ENCODE measurements at places on chromosomes 1 and 21.

GRCh38 chr1:42240966-42241755, 76.6 kb upstream of the GUCA2A start:
- H3K27me3 ChIP-seq = no peaks in the 10 kb centered on the region
- no peak for DNase-seq
- no peaks in the 10 kb centered on the region for H3K4me1 ChIP-seq
- no peak overlapping the region for H3K27ac ChIP-seq

GRCh38 chr1:220983877-220984635, 104.8 kb downstream of the HLX start:
- no peak overlapping the region for H3K4me3 ChIP-seq
- peaks cover 2% of the 10 kb centered on the region for H3K4me1 ChIP-seq
- H3K27ac ChIP-seq = no peak overlapping the region
- no peaks in the 10 kb centered on the region for H3K36me3 ChIP-seq
- DNase-seq = peak; percentile 84

DNA sequence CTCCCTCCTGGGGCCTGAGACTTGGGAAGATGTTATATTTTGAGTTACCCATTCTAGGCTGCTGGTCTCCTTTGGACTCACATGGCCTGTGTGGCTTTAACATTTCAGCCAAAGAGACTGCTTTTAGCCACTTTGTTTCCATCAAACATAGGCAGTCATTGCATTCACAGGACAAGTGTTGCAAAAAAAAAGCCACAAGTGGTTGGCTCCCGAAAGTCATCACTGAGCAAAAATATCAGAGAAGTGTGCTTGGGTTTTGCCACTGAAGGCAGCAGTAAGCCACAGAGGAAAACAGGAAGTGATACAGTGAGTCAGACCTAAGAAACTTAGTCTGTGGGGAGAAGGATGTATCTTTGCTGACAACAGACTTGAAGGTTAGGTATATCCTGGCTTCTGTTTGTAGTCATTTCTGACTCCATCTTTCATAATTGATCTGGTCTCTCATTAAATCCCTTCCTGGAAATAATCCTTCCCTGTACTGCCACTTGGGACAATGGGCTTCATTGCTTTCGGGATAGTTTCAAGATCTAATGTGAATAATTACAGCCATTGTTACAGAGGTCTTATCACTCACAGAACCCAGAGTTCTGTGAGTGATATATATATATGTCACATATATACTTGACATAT, 80.9 kb downstream of the COLGALT2 start:
- no peak overlapping the region for H3K27ac ChIP-seq
- no peak for DNase-seq
- no peaks in the 10 kb centered on the region for H3K36me3 ChIP-seq

DNA sequence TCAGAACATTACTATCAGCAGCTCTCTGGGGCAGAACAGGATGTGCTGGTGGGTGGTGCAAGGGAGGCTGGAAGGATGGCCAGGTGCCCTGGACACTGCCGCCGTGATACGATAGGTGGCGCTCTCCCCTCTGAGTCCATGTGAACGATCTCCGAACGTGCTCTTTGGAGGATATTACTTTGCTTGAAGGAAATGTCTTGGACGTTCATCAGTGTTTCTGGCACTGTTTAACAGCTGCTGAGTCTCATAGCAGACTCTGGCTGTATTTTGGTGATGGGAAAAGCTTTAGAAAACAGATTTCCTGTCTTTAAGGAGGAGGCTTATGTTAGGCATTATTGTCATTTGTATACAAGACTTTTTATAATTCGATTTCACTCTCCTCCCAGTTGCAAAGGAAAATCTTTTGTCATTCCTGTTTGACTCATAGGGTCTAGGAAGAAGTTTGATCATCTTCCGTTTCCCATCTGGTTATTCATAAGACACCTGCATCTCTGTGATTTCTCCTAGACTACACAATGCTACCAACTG, 386.2 kb upstream of the ADGRL2 start:
- H3K4me1 ChIP-seq = no peaks in the 10 kb centered on the region
- no peaks in the 10 kb centered on the region for H3K36me3 ChIP-seq
- no peak overlapping the region for H3K4me3 ChIP-seq
- H3K27me3 ChIP-seq = no peaks in the 10 kb centered on the region
- DNase-seq = peak; percentile 95

DNA sequence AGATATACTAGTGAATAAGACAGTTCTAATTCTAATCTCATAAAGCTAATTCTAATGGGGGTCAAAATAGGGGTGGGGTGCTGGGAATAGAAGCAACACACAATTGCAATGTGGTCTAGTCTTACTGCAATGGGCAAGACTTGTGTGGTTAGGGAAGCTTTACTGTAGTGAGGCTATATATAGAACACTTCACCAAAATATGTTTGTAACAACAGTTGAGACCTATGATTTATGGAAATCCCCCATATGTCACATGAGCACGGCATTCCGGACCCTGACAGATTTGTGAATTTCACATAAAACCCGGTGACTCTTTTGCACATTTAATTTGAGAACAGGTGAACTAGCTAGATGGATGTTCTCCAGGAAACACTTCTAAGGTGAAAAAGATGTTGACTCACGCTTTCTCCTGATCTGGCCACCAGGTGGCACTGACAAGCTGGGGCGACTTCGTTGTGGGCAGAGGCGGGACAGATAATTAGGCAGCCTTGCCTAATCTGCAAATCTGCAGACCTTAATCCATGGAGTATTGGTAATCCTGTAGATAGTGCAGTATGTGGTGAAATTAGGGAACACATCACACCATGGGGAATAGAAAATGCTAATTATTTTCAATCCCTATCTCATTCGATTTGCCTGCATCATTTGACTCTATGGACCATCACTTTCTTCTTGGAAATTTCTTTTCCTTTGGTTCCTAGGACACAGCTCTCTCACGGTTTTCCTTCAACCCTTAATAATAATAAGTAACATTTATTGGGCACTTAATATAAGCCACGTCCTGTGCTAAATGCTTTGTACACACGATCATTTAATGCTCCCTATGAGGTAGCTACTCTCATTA, 37.7 kb downstream of the KIAA0040 start:
- no peaks in the 10 kb centered on the region for H3K4me1 ChIP-seq
- no peak overlapping the region for H3K4me3 ChIP-seq
- peak; percentile 94 for DNase-seq
- H3K27me3 ChIP-seq = peaks cover 66% of the 10 kb centered on the region
- no peak overlapping the region for H3K27ac ChIP-seq

DNA sequence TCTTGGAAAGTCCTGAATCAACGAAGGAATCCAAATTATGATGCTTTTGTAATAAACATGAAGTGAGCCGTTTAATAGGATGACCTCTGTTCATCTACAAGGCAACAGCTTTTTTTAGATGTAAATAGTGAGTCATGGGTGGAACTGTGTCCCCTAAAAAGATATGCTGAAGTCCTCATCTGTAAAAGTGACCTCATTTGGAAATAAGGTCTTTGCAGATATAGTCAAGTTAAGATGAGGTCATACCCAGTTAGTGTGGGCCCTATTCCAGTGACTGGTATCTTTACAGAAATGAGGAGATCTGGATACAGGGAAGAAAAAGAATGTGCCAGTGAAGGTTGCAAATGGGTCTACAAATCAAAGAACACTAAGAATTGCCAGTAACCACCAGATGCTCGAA, 1287.3 kb upstream of the ADGRL4 start:
- H3K27ac ChIP-seq = no peak overlapping the region
- H3K4me1 ChIP-seq = no peaks in the 10 kb centered on the region
- no peak overlapping the region for H3K4me3 ChIP-seq
- no peak for DNase-seq

- no peaks in the 10 kb centered on the region for H3K36me3 ChIP-seq
- no peaks in the 10 kb centered on the region for H3K27me3 ChIP-seq
- no peak overlapping the region for H3K4me3 ChIP-seq
- peak overlapping the region; percentile 57 for H3K27ac ChIP-seq
- no peaks in the 10 kb centered on the region for H3K4me1 ChIP-seq
Measured at GRCh38 chr1:17668624-17669175, 86.4 kb upstream of the ACTL8 start.

DNA sequence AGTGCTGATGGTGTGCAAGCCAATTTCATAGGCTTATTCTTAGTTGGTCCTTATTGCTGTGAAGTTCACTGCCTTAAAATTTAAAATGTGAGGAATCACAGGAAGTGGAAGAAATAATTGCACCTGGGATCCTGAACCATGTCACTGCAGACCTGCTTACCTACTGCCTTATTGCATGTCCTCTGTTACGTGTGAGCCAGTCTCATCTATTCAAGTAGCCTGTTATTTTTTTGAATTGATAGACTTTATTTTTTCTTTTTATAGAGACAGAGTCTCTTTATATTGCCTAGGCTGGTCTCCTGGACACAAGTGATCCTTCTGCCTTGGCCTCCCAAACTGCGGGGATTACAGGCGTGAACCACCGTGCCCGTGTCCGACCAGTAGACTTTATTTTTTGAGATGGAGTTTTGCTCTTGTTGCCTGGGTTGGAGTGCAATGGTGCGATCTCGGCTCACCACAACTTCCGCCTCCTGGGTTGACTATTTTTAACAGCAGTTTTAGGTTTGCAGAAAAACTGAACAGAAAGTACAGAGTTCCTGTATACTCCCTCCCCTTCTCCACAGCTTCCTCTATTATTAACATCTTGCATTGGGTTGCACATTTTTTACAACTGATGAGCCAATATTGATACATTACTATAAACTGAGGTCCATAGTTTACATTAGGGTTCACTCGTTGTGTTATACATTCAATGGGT, 14.0 kb upstream of the DISC1 start:
- no peak for DNase-seq
- H3K4me3 ChIP-seq = no peak overlapping the region
- no peak overlapping the region for H3K27ac ChIP-seq
- no peaks in the 10 kb centered on the region for H3K36me3 ChIP-seq
- H3K27me3 ChIP-seq = peaks cover 14% of the 10 kb centered on the region

GRCh38 chr1:32047701-32048100, 25.0 kb upstream of the TMEM39B start:
- no peak for DNase-seq
- no peaks in the 10 kb centered on the region for H3K4me1 ChIP-seq
- no peak overlapping the region for H3K27ac ChIP-seq
- H3K27me3 ChIP-seq = no peaks in the 10 kb centered on the region
- peaks cover 27% of the 10 kb centered on the region for H3K36me3 ChIP-seq

GRCh38 chr1:206982216-206982615, 12.0 kb upstream of the FCAMR start:
- no peaks in the 10 kb centered on the region for H3K27me3 ChIP-seq
- no peaks in the 10 kb centered on the region for H3K36me3 ChIP-seq
- no peak overlapping the region for H3K27ac ChIP-seq
- H3K4me1 ChIP-seq = peaks cover 18% of the 10 kb centered on the region
- H3K4me3 ChIP-seq = no peak overlapping the region

DNA sequence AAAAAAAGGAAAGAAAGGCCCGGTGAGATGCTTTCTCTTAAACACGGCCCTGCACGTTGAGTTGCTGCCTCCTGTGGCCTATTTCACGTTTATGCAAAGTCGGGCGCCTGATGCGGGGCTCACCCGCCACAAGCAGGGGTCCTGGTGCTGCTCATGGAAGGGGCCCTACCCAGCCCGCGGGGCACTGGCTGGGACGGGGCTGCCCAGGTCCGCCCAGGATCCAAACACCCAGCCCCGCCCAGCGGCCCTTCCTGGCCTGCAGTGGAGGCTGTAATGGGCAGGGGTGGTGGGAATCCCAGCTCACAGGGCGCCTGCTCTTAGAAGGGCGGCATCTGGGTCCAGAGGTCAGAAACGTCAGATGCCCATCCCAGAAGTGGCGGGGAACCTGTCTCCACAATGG, 1.6 kb downstream of the COL6A2 start:
- H3K27me3 ChIP-seq = no peaks in the 10 kb centered on the region
- peaks cover 44% of the 10 kb centered on the region for H3K36me3 ChIP-seq
- peak overlapping the region; percentile 82 for H3K4me3 ChIP-seq
- DNase-seq = peak; percentile 79

DNA sequence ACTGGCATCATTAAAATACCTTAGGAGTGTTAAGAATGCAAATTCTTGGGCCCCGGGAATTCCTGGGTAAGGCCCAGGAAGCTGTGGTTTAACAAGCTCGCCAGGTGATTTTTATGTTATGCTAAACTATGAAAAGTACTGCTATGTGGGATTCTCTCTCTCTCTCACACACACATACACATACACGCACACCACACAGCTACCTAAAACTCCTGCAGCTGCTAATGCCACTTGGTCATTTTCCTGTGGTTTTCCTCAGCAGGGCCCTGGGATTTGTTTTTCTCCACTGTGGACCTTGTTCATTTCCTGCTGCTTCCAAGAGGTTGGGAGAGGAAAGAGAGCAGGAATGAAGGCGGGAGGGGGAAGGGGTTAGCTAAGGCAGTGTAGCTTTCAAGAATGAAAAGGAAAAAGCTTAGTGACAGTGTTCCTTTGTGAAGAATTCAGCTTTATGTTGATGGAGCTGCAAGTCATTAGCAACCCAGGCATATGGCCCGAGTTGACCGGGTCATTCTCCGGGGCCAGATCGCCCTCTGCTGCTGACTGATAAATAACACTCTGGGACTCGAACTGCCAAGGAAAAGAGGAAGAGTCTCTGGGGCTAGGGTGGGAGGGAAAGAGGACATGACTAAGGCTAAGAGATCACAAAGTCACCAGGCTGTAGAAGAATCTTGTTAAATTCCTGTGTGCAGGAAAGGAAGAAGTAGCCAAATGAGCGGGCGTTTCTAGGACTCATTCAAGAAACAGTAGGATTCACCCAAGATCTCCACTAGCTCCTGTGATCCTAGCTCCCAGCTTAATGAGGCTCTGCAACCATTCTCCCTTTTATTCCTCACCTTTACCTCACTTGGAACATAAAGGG, 30.5 kb upstream of the LRIG2 start:
- no peaks in the 10 kb centered on the region for H3K27me3 ChIP-seq
- H3K4me1 ChIP-seq = peaks cover 20% of the 10 kb centered on the region
- peak; percentile 98 for DNase-seq
- peak overlapping the region; percentile 89 for H3K27ac ChIP-seq
- H3K36me3 ChIP-seq = no peaks in the 10 kb centered on the region
- H3K4me3 ChIP-seq = peak overlapping the region; percentile 28

DNA sequence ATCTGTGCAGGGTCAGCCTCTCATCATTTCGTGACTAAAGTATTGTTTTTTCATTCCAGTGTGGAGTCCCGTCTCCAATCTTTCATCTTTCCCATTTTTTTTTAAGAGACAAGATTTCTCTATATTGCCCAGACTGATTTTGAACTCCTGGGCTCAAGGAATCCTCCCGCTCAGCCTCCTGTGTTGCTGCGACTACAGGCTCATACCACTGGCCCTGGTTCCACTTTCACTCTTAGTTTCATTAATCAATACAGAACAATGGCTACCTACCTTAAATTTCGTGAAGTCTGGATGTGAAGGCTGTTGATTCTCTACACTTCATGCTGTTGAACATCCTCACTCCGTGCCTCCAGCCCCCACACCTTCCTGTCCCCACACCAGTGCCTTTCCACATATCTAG, 97.7 kb upstream of the GREM2 start:
- H3K36me3 ChIP-seq = no peaks in the 10 kb centered on the region
- no peak for DNase-seq
- H3K27me3 ChIP-seq = no peaks in the 10 kb centered on the region
